Foreskin keratinocyte (primary cell): ENCODE measurements at places on chromosomes 2 and 18. TPM values are rescaled to one million over a fixed set of nuclear protein-coding genes. Genes with fewer than 3 reads are reported as not detected.

DNA sequence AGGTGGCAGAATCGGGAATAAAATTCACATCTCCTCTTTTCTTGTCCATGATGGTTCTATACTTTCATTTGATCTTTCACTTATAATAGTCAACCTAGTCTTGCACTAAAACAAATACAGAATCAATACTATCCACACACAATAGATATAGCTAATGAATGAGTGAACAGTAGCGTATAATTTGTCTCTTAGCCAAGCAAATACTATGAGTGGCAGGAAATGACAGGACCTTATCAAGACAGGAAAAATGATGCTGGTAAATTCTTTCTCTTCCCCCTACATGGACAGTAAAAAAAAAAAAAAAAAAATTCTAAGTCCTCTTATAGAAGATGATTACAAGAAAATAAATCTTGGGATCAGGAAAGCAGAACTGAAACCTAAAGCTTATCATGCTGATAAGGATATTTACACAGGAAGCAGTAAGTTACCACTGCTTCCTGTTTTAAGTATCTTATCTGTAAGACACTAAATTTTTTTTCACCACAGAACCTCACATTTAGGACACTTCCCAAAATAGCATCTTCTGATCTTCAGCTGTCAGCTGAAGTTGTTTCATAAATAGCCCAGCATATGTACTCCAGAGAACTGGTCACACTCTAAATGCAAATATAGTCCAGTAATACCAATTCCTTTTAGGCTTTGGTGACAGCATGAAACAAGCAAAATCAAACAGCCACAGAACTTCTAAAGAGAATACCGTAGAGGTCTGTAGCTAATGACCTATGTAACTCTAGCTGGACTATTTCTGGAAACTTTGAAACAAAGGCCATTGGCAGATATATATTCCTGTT lies 27.0 kb downstream of the IRS1 start:
- no peak for DNase-seq

DNA sequence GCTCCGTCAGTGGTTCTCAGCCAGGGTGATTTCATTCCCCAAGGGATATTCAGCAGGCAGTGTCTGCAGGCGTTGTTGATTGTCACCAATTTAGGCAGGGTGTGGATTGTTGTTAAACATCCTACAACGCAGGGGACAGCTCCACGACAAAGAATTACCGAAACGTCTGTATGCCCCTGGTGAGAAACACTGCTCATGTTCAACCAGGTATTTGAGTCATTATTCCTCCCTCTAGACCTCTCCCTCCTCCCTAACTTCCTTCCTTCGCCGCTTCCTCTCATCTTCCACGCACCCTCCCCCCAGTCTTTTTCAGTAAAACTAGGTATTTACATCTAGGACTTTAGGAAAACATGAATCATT lies 50.8 kb downstream of the NCK2 start:
- DNase-seq = no peak

DNA sequence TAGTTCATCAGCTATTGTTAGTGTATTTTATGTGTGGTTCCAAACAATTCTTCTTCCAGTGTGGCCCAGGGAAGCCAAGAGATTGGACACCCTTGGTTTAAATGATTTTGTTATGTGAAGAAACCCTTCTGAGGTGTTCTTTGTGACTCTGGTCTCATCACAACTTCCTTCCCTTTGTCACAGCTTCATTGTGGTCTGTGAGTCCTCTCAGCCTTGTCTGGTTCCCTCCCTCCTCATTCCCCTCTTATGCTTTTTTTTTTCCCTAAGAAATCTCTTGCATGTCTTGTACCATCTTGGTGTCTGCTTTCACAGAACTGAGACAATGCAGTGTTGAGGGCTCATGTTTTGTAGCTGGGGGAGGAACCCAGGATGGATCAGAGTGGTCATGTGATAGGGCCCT lies 118.9 kb downstream of the TMEM182 start:
- DNase-seq = no peak

DNA sequence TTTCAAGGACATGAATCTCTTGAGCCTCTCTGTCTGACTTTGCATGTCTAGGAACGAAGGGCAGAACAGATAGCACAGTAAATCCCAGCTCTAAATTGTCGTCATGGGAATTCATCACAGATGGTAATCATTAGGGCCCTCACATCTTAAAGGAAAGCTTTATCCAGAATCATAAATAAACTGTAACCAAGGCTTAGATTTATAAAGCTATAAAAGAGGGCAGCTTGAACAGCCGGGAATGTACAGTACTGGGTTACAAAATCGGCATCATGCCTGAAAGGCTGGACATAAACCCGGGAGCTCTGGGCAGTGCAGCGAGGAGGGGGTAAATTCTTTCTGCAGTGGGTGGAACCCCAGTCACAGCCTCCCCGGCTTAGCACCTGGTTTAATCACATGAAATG lies 144.4 kb downstream of the GFPT1 start:
- no peak for DNase-seq

The MATN3 gene
- total RNA-seq = 2.2 and 4.3 TPM in 2 replicates
